Activated CD8-positive, alpha-beta memory T cell treated with anti-CD3 and anti-CD28 coated beads, Interleukin-2, amount 50 U/mL, for 4 hours (primary cell): ENCODE measurements at places on chromosomes 2 and 18.

- no peak for DNase-seq
These were observed 10.8 kb downstream of the RFX8 start for GRCh38 chr2:101463911-101464641.

GRCh38 chr2:72204786-72205503 is 57.3 kb upstream of the CYP26B1 start:
- DNase-seq: no peak

DNA sequence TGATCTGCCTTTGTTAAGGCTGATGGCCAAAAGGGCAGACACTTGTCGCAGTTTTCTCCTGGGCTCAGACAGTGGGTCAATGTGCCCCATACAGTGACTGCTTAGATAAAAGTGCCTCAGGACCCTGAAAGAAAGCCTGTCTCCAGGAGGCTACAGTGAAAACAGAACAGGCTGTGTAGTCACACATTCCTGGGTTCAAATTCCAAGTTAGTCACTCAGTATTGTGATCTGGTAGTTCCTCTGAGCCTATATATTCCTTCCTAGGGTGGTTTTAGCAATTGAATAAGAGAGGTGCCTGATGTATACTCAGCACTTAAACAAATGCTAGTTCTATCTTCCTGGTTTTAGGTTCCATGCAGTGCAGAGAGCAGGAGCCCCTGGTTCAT is 54.4 kb downstream of the RPL37A start:
- no peak for DNase-seq

DNA sequence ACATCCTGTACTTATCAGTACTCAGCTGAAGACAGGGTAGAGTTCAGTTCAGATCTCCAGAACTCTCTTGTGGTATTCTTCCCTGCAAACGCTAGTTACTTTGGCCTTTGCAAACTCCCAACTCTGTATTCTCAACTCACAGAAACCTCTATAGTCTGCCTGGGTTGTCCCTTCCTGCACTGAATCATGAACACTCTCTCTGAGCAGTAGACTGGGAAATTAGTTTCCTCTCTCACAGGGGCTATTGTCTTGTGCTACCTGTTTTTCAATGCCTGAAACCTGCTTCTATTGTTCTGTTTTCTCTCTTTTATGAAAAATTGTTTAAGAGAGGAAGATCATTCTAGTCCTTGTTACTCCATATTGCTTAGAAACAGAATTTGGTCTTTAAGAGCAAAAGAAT is 134.7 kb downstream of the VIT start:
- DNase-seq: no peak

DNA sequence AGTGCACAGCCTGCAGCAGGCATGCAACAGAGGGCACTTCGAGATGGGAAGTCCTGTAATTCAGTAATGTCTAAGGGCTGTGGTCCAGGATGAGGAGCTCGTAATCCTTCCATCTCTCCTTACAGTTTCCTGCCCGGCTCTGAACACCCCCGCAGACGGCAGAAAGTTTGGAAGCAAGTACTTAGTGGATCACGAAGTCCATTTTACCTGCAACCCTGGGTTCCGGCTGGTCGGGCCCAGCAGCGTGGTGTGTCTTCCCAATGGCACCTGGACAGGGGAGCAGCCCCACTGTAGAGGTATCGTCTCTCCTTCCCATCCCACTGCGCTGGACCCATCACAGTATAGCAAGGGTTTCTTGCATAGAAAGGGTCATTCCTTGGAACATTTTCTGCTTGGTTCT is 26.7 kb downstream of the FBLN7 start:
- no peak for DNase-seq

DNA sequence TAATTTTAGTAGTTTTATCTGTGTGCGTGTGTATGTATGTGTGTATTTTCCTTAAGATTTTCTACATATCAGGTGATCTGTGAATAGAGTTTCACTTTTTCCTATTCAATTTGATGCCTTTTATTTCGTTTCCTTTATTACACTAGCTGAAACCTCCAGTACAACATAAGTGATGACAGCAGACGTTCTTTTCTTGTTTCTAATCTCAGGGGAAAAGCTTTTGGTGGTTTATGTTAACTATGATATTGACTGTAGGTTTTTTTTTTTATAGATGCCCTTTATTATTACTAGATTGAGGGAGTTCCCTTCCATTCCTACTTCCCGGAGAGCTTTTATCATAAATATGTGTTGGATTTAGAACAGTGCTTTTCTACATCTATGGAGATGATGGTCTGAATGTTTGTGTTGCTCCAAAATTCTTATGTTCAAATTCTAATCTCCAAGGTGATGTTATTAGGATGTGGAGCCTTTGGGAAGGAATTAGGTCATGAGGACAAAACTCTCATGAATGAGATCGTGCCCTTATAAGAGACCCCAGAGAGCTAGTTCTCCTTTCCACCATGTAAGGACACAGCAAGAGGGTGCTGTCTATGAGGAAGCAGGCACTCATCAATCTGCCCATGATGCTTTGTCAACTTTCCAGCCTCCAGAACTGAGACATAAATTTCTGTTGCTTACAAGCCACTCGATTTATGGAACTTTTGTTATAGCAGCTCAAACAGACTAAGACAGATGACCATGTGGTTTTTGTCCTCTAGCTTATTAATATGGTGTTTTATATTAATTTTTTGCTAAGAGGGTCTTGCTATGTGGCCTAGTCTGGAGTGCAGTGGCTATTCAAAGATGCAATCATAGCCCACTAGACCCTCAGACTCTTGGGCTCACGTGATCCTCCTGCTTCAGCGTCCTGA is 5.9 kb upstream of the RHBDD1 start:
- no peak for DNase-seq

DNA sequence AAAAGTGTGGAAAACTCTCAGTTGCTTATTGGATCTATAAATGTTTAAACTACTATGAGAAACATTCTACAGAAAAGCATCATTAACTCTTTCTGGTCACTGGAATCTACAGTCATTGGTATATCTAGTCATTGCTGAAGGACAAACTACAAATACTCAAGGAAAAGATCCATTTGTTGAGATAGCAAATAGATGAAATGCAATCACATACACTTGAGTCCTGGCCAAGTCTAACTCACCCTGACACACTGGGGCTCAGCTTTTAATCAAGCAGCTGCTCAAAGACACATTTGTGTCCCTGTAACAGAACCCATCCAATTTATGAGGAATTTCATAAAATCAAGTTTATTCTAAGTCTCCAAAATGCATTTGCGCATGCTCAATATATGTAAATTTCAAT is 68.7 kb downstream of the CDH2 start:
- no peak for DNase-seq

DNA sequence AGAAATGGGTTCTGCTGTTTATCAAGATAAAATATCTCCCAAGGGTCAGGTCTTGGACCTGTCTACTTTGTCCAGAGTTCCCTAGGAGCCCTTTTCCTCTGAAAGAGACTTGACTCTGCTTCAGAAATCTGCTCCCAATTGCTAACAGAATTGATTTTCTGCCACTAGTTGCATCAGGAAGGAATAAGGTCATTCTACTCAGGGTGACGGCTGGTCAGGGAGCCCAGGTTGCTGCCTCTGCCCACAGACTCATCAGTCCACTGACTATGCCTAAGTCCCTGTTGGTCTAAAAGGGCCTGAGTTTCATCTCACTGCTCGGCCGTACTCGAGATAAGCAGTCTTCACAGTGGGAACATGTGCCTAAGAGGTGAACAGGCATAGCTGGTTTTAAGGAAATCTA is 61.2 kb downstream of the EVA1A start:
- no peak for DNase-seq

DNA sequence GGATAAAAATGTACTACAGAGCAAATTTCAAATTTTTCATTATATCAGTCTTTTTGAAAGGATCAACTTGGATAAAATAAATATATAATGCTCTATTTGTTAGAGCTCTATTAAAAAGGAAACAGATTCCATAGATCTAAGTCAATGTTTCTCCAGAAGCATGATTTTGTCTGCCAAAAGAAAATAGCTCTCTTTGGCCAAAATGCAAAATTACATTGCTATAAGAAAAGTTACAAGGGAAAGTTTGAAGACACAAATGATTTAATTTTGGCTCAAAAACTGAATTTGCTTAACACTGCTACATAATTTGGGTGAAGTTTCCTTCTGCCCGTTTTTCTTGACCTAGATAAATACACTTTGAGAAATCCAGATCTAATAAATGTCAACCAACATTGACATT is 15.7 kb downstream of the C2orf69 start:
- no peak for DNase-seq

DNA sequence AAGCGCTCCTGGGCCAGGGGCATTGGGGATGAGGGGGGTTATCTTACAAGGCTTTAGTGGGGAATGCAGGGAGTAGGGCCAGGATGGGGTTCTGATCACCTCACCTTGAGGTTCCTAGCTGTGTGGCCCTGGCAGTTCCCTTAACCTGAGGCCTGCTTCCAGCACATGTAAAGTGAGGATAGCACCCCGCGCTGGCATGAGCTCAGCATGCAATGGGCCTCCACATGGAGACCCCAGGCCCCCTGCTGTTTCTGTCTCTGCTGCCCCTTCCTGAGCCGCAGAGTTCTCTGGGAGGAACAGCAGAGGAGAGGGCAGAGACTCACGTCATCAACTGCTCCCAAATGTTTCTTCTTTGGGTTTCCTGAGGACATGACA is 8.6 kb upstream of the TEX51 start:
- DNase-seq: no peak

DNA sequence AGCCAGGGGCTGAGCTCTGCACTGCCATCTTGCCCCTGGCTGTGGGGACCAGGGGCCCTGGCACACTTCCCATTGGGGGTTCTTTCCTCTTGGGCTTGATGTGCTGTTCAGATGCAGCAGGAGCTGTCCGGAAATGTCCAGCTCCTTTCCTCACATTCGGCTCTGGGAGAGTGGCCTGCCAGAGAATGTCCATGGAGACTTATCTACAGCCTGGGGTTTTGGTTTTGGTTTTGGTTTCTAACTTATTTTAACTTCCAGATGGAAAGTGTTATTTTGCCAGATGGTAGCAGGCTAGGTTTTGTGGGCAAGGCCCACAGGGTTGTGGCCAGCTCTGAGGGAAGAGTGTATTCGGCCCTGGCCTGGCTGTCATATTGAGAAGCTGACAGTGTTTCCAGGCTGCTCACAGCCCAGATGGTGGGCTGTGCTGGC is 177.3 kb downstream of the ANKRD30B start:
- DNase-seq: no peak

DNA sequence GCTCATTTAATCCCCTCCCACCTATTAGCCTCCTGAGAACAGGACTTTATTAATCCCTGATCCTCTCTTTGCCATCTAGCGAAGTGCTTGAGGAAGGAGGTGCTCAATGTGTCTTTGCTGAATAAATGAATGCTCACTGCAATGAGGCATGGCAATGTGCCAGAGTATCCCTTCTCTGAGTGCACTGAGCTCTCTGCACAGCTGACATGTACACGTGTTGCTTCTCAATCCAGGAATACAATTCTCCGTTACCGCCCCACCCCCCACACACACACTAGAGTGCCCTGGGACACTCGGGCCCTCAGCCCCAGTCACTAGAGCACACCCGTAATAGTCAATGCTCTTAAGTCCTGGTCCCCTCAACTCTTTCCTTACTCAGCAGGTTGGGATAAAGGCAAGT is 41.4 kb downstream of the FAM178B start:
- no peak for DNase-seq

DNA sequence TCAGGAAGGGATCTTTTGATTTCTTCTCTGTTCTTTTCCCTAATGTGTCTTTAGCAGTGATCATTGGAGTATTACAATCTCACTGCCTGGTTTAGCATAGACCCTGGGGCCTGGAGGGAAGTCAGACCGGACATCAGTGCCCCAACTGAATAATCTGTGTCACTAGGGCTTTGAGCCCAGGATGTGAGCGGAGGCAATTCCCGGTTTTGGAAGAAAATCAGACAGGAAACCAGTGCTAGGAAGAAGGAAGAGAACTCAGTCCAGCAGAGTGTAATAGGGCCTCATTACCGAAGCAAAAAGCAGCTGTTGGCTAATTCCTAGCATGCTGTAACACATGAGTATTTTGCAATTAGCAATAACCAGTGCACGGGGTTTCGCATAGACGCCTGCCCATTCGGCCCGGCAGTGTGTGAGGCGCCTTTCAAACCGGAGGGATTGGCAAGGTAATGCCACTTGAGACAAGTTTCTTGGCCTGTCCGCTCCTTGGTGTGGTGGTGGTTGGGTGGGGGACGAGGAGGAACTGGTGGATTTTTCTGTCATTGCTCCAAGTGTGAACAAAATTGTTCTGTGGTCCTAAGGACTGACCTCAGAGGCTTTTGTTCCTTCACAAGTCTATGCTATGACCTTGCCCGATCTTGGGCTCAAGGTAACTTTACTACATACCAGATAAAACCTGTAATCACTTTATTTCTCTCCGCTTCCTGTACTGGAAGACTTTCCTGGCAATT is 2.8 kb downstream of the FOSL2 start:
- no peak for DNase-seq

DNA sequence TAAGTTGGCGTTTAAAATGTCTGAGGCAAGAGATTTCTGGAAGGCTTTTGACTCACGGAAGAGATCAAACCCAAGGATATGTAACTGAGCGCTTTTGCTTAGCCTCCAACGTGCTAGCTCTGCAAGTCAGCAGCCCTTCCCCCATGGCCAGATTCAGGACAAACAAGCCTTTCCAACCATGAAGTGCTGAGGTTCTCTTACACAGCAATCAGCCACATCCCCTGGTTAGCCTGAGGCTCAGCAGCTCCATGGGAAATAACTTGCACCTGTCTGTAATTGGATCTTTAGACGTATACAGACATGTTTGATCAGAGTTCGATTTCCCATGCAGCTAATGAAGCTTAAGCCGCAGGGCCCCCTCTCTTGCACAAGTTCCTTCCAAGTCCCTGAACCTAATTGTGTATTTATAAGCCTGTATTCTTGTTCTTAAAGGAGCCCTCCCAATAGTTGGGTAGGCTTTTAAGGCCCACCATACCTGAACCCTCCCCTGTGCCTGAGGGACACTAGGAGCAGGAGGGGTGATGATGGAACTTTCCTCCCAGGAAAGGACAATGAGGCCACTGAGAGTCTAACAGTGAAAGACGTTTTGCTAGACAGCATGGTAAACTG is 2.1 kb upstream of the TMEM131 start:
- DNase-seq: no peak

DNA sequence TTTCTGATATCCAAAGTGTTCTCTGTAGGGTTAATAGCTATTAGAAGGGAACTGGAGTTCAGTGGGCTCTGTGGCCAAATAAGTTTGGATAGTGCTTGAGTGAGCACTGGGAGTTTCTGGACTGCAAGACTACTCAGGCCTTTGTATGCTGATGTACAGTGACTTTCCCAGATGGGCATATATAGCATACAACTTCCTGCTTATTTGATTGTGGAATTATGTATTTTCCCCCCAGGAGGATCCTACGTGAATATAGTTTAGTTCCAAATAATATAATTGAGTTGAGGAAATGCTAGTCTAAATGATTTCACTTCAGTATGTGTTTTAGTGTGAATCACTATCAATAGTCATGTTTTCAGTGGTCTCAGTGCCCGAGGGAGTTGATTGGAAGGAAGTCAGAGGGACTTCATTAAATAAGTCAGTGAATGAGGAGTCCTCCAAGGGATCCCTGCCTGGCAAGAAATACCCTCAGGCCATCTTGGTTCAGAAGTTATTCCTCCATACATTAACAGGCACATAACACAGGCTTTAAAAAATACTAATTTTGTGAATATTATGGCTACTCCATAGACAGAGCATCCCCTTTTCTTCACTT is 251.4 kb downstream of the PRKCE start:
- no peak for DNase-seq
